ENCODE measurements at places on chromosomes 5 and 9. TPM values are rescaled to one million over a fixed set of nuclear protein-coding genes. Genes with fewer than 3 reads are reported as not detected.

GRCh38 chr9:133600739-133601138 lies 8.4 kb downstream of the FAM163B start:
- DNase-seq = no peak

The EQTN gene
- not detected for total RNA-seq

The SPAAR gene
- not detected for total RNA-seq

The ARAP3 gene
- total RNA-seq = 16.4 TPM

GRCh38 chr5:140041099-140041491 lies 2.0 kb downstream of the NRG2 start:
- DNase-seq = no peak

The TMEFF1 gene
- total RNA-seq = not detected

DNA sequence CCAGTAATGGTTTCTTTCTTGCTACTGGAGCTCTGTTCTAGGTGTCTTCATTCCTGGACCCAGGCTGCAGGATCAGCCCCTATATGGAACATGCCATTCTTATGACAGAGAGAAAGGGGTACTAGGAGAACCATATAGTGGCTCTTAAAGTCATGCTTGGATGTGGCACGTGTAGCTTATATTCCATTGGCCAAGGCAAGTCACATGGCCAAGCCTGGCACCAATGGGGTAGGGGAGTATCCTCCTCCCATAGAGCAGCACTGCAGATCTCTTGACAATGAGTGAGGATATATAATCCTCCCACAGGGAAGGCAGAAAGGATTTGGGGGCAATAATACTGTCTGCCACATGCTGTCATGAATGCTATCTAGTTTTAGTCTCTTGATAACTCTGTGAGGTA lies 193.3 kb downstream of the PALM2AKAP2 start:
- no peak for DNase-seq

The PCDHB11 gene
- not detected for total RNA-seq

GRCh38 chr5:115543365-115544042 lies 1.1 kb downstream of the FEM1C start:
- peak; percentile 63 for DNase-seq

The COQ4 gene
- total RNA-seq = 50.0 TPM

The IRX1 gene
- total RNA-seq = not detected

- no peak for DNase-seq
Measured at GRCh38 chr9:99954819-99955218, 48.4 kb downstream of the STX17 start.

DNA sequence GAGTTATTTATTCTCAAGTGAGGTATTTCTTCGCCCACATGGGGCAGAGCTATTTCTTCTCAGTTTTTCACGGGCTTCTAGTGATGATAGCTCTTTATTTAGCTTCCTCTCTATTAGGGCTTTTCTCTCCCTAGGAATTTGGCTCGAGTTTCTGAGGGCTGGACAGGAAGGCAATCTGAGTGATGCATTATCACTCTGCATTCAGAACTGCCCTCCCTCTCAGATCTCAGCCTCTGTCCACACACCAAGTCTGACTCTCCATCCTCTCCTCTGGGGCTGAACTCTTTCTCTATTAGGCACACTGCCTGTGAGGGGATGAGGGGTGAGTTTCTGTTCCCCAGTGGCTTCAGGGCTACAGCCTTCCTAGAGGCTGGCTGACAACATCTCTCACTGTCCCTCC lies 14.9 kb upstream of the SCAMP1 start:
- no peak for DNase-seq

The SLC46A2 gene
- not detected for total RNA-seq

DNA sequence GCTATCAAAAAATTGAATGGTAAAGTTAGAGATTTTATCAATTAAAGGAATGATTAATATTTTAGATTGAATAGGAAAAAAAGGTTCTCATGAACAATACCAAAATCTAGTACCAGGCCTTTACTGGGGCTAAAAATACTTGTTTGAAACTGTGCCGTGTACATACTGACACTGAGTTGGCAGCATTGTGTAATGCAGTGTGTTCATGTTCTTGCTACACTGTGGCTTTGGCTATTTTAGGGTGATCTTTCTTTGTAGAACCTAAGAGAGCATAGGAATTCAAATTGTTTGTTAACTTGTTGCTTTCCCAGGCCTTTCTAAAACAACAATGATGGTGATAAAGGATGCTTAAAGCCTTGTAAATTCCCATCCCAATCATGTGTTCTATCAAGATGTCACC lies 80.9 kb downstream of the KIF4B start:
- no peak for DNase-seq

DNA sequence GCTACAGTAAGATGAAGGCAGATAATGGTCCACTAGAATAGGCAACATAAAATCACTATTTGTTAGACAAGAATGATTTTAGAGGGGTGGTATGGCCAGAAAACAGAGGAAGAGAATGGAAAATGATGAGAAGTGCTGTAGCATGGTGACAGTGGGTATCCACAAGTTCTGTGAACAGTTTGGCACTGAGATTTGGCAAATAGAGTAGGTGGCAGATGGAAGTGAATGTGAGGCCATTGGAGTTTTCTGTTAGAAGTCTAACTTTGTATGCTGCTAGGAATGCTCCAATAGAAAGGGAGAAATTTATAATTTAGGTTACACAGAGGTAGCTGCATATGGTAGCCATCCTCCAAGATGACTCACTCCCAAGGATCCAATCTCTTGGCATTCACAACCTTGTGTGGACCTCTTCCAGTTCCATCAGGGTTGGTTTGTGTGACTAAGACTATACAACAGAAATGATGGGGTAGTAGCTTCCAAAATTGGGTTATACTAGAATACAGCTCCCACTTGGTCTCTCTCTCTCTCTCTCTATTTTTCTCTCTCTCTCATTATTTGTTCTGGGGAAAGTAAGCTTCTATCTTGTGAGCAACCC lies 646.9 kb upstream of the ZNF608 start:
- no peak for DNase-seq

Data from CD4-positive, alpha-beta memory T cell (primary cell).